Endodermal cell (in vitro differentiated cells): ENCODE measurements at places on chromosomes 12 and 14. TPM values are rescaled to one million over a fixed set of nuclear protein-coding genes. Genes with fewer than 3 reads are reported as not detected.
A peak's percentile ranks its signal among the peaks of the same experiment; 100 is the strongest.

- DNase-seq: no peak
These were observed 6.0 kb upstream of the MANSC4 start for GRCh38 chr12:27785882-27786570.

The KRT86 gene
- not detected in 3 replicates for total RNA-seq

DNA sequence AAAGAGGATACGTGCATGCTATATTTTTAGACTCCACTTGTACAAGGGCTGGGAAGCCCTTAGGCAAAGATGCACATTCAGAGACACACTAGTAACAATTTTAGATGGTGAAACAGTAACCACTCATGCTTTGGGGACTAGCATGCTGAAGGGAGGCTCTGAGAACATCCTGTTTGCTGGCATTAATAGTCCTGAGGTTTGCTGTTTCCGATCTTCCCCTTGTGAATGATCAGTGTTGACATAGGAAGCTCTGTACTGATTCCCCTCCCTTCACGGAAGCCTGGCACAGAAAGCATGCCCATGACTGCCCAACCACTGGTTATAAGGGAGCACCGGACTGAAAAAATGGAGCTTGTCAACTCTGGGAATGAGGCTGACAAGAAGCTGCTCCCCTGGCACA lies 164.6 kb downstream of the GCH1 start:
- DNase-seq: no peak

GRCh38 chr12:41606468-41607445 lies 418.6 kb downstream of the PDZRN4 start:
- DNase-seq: no peak

DNA sequence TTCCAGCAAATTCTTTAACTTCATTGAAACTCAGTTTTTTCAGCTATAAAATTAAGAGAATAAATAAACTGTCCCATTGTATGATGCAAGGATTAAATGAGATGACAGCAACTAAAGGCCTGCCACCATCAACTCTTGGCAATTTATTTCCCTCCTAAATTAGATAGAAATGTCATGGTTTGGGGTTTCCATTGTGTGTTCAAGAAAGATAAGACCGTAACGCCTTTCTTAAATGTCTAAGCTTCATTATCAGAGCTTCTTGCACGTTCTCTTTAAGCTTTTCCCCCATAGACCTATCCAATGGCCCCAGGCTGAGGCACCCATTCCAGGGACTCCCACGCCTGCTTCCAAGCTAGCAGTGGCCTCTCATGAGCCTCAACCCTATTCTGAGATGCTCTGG lies 281.9 kb downstream of the CACNA1C start:
- DNase-seq: no peak

DNA sequence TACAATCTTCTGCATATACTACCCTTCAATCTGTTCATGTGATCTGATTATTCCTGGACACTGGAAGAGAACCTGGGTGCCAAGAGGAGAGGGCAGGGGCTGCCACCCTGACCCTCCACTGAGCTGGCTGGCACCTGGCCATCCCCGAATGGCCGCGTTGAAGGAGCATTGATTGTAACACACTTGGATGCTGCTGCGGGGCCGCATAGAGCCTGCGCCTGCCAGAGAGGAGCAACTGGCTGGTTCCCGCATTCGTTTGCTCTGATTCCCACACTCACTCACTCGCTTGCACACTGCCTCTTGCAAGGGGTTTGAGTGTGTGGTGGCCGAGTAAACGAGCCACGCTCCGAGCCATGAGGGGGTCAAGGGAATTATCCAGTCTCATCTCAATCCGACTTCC lies 32.4 kb downstream of the PSEN1 start:
- peak; percentile 45 for DNase-seq

- no peak for DNase-seq
These were observed 5.5 kb upstream of the ZNF641 start for GRCh38 chr12:48356041-48356768.

The PZP gene
- total RNA-seq: 0.20 TPM in 1 of 2 replicates, not detected in the other

DNA sequence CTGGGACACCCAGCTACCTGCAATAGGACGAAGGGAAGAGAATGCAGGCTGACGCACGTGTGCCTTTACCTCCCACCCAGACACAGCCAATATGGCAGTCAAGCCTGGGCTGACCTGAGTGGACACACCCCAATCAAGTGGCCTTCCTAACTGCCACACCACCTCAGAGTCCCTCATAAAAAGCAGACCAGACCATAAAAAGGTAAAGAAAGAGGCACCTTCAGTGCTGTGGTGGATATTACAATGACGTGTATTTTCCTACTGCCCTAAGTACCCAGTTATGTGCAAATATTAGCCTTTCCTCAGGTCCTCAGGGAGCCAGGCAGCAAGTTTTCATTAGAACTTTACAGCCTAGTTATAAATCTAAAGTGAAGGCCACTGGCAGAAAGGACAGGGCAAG lies 75.8 kb downstream of the KCNK10 start:
- no peak for DNase-seq

DNA sequence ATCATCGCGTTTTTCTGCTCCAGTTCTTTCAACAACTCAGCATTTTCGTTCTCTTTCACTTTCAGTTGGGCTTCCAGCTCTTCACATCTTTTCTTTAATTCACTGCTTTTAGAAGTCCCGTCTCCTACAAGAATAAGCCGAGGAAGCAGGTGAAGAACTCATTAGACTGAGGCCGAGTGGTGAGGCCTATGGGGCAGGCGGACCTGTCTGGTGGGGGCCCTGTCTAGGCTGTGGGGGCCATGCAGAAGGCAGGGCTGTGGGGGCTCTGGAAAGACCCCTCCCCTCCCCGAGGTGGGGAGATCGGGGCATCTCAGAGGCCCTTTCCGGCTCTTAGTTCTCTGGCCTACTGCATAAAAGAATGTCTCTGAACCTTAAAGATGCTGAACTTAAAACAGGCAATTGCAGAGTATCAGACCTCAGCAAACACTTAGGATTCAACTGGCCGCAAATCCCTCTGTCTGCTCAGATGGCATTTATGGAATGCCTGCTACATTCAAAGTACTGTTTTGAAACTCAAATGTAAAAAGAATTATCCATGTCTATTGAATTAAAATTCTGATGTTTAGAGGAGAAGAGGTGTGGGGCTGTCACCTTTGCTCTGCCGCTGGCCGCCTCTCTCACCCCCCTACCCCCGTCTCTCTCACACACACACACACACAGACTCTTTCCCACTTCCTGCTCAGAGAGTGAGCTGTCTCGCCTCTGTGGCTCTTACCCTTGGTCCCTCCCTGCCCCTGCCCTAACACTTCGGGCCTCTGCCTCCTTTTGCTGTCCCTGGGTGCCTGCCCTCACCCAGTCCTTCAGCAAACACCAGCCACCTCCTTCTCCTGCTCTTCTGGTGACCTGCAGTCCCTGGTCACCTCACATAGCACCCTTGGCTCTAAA lies 34.7 kb downstream of the CCDC92 start:
- DNase-seq: no peak

The DRAM1 gene
- 0.59 to 1.1 TPM (median 0.91 TPM) in 3 replicates for total RNA-seq

The BDKRB1 gene
- not detected in 3 replicates for total RNA-seq

DNA sequence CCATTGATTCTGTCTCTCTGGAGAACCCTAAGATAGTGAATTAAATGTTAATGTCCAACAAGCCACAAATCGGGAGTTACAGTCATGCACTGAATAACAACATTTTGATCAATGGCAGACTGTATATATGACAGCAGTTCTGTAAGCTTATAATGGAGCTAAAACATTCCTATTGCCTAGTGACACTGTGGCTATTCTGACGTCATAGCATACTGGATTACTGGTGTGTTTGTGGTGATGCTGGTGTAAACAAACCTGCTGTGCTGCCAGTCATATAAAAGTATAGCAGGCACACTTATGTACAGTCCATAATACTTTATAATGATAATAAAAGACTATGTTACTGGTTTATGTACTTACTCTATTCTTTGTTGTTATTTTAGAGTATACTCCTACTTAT lies 56.7 kb upstream of the BICD1 start:
- no peak for DNase-seq

The ZNF385A gene
- 15.6 to 21.3 TPM (median 16.3 TPM) in 3 replicates for total RNA-seq

The CDH24 gene
- total RNA-seq: 16.9 to 24.0 TPM (median 18.2 TPM) in 3 replicates

GRCh38 chr12:77837876-77838291 lies 7.2 kb downstream of the NAV3 start:
- no peak for DNase-seq

DNA sequence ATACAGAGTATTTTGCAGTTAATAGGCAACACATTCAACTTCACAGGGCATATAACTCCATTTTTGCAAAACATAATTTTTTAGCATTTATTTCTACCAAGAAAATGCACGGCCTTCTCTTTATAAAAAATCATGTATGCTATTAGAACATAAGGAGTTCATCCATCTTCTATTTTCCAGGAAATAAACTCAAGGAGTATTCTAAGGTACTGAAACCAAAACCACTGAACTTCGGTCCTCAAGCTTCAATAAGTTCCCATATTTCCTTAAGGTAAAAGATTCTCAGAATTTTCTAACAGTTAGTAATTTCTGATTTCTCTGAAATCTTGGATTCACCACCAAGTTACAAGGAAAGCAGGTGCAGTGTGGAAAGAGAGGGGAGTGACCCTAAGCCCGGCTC lies 113.3 kb upstream of the DIO2 start:
- no peak for DNase-seq

The FKBP4 gene
- total RNA-seq: 240 and 253 TPM in 2 replicates

The PPP1R1A gene
- total RNA-seq: 11.9 and 12.5 TPM in 2 replicates

The ETFBKMT gene
- 0.87 to 2.0 TPM (median 1.1 TPM) in 3 replicates for total RNA-seq

The AQP2 gene
- not detected in 2 replicates for total RNA-seq

The CYP46A1 gene
- total RNA-seq: 0.50 and 0.57 TPM in 2 replicates

DNA sequence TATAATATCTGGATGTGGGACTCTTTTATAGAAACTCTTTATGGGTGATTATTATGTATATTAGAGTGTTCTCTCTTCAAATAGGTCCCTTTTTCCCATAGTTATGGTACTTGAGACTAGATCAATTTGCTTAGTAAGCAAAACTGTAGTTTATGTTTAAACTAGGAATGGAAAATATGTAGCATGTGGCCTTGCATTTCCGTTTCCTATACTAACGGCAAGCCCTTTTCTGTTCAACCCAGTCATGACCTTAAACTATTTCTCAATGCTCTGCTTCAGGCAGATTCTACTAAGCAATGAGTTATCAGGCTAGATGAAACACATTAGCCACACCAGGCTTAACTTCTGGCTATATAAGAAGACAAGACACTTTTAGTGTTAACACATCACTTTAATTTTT lies 84.6 kb downstream of the OTOGL start:
- DNase-seq: no peak

The DDX11 gene
- total RNA-seq: 242 and 298 TPM in 2 replicates

The CCDC196 gene
- total RNA-seq: not detected in 3 replicates

- no peak for DNase-seq
These were observed 26.2 kb upstream of the KTN1 start for GRCh38 chr14:55553791-55554190.

The MTHFD1 gene
- total RNA-seq: 116 and 120 TPM in 2 replicates

GRCh38 chr12:70520847-70521246 lies 116.4 kb downstream of the PTPRB start:
- DNase-seq: no peak

GRCh38 chr12:43978556-43978955 lies 142.7 kb downstream of the TMEM117 start:
- DNase-seq: no peak

The TMPRSS12 gene
- total RNA-seq: not detected in 3 replicates

The NOS1 gene
- total RNA-seq: 0.33 to 0.42 TPM (median 0.38 TPM) in 3 replicates

DNA sequence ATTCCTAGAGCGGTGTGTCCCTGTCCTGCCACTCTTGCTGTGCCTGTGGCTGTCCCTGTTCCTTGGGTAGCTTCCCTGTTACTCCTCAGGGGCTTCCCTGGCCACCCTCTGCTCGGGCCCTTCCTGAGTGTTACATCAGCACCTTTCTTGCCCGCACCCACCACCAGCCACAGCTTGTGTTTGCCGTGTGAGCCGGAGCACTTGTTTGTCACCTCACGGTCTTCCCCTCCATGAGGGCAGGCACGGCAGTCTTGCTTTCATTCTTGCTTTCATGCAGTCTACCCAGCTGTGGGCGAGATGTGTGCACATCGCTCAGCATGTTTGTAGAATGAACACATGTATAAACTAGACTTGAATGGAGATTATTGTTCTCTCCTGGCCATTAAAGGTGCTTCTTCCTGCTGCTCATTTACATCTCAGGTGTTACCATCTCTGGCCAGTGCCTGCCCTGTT lies 42.0 kb downstream of the TRAF3 start:
- no peak for DNase-seq

DNA sequence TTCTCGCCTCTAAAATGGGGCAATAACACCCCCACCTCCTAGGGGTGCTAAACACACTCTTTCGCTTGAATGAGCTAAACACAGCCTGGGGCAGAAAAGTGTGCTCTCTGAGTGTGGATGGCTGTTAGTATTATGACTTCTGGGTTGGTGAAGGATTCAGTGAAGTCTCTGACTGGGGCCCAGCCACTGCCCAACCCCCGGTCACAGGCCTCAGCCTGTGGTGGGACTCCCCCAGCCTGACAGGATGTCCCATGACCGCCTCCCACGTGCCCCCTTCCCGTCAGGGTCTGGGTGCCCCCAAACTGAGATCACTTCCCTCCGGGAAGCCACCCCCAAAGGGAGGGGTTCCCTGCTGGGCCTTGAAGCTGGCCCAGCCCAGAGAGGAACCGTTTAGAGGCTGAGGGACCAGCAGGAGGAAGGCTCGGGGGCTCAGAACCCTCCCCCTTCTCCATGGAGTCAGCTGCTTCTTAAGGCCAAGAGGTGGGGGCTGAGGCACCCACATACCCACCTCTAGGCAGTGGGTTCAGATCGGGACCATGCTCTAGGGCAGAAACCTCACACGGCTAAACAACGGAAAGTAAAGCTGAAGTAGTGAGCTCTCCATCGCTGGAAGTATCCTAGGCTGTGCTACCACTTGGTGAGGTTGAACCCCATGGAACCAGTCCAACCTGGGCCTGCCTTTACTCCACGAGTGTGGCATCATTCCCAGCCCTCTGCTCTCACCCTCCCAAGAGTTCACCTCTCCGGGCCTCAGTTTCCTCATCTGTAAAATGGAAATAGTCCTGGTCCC lies 13.8 kb downstream of the DTX1 start:
- DNase-seq: no peak

DNA sequence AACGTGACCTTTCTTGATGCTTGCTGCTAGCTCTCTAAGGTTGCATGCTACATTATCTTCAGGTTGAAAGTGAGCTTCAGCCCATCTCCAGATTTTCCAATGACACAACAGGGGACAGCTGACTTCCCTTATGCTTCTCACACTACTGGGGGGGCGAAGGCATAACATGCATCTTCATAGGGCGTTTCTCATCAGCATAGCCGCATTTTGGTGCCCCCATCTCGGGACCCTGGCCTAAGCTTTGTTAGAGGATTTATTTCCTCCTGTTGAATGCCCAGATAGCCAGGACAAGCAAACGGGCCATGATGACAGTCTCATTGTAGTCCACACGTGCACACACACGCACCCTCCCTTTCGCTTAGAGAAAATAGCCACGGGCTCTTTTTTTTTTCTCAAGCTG lies 30.7 kb downstream of the SSPN start:
- DNase-seq: no peak

DNA sequence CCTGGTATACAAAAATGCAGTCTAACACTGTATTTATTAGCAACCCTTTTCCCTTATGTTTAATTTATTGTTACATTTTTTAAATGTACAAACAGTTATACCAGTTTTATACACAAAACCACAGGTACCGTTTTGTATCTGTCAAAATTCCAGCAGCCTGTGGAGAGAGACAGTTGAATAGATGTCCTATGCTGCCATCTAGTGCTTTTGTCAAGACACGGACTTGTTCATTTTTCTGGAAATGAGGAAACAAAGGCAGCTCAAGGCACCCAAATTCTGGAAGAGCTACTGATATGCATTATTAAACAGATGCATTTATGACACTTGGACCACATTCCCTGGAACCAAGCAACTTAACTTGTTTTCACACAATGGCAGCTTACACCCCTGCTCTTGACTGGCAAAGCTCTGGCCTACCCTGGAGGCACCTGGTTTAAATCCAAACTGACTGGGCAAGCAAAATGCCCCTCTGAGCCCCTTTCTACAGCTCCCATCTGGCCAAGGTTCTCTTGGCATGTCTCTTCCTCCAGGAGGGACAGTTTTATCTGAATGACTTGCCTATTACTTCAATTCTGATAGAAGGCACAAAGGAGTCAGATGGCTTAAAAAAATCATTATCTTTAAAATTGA lies 286.9 kb upstream of the PRKD1 start:
- DNase-seq: peak; percentile 52
